K562 (cell line): ENCODE measurements at places on chromosomes 1 and 21. TPM values are rescaled to one million over a fixed set of nuclear protein-coding genes. Genes with fewer than 3 reads are reported as not detected.

DNA sequence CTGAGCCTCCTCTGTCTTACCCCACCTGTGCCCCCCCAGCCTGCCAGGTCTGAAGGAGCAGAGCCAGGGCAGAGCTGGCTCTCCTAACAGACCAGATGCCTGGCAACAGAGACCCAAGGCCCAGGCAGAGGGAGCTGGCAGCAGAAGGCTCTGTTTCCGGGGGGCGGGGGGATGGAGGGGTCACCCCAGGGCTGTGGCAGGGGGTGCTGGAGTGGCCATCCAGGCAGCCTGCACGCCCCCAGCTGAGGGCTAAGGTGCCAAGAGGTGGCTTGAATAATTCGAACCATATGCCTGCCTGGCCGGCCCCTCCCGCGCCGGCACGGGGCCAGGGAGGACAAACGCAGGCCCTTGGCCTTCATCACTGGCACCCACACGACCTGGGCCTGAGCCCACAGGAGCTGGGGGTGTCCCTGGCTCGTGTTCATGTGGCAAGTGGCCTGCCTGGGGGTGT, 16.0 kb upstream of the PLEKHG5 start:
- H3K27ac ChIP-seq, result no peak overlapping the region
- peaks cover 53% of the 10 kb centered on the region for H3K4me1 ChIP-seq
- no peak overlapping the region for H3K4me3 ChIP-seq
- no peaks in the 10 kb centered on the region for H3K36me3 ChIP-seq
- H3K27me3 ChIP-seq, result peaks cover 67% of the 10 kb centered on the region

GRCh38 chr1:26350701-26351589, 3.0 kb downstream of the CRYBG2 start:
- peak; percentile 42 for DNase-seq
- H3K4me1 ChIP-seq, result peaks cover 32% of the 10 kb centered on the region
- peak overlapping the region; percentile 38; the same call in 2 of the 3 replicates for H3K27ac ChIP-seq

DNA sequence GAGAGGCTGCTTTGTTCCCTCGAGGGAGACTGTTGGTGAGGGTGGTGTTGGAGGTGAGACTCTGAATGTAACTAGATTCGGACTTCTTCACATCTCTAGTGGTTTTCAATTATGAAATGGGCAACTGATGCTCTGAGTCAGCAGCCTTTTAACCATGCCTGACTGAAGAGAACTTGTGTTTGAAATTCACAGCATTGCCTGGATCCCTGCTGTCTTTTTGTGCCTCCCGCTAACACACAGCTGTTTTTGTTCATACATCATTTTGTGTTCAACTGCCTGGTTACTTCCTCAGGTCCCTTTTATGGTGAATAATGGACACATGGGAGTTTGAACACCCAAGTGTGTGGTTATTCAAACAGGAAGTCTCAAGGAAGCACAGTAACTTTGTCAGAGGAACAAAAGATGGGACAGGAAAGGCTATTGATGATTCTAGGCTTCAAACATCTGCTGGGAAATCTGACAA, 16.8 kb downstream of the LAMC1 start:
- no peaks in the 10 kb centered on the region for H3K36me3 ChIP-seq
- peaks cover 11% of the 10 kb centered on the region; the same call in 1 of the 2 replicates for H3K27me3 ChIP-seq
- H3K4me1 ChIP-seq, result no peaks in the 10 kb centered on the region
- DNase-seq, result no peak
- H3K4me3 ChIP-seq, result no peak overlapping the region

DNA sequence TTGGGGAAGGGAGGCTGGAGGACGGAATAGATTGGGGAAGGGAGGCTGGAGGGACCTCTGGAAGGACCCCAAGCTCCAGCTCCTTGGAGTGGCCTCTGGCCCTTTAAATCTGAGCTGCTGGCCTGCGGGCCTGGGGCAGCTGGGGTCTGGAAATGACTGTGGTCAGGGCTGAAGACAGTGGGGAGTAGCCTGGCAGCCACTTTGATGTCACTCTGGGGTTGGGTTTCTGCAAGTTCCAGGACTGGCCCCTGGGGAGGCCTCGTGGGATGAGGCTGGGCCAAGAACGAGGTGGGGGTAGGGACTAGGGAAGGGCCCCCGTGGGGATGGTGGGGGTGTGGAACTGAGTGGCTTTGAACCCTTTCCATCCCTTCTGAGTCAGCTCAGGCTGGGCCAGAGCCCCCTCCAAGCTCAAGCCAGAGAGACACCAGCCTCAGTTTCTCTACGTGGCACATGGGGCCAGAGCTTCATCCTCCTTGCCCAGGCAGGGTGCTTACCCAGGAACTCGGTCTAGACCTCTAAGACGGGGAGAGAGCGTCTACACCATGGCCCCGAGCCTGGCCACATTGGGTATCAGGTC, 59.7 kb downstream of the ALPL start:
- H3K4me3 ChIP-seq, result no peak overlapping the region
- no peaks in the 10 kb centered on the region for H3K4me1 ChIP-seq
- no peak overlapping the region for H3K27ac ChIP-seq
- peaks cover 16% of the 10 kb centered on the region for H3K27me3 ChIP-seq
- DNase-seq, result no peak
- H3K36me3 ChIP-seq, result no peaks in the 10 kb centered on the region

GRCh38 chr1:169100208-169100607, 6.3 kb upstream of the ATP1B1 start:
- DNase-seq, result no peak
- H3K4me1 ChIP-seq, result no peaks in the 10 kb centered on the region
- no peaks in the 10 kb centered on the region for H3K36me3 ChIP-seq
- no peak overlapping the region for H3K27ac ChIP-seq
- no peak overlapping the region for H3K4me3 ChIP-seq

DNA sequence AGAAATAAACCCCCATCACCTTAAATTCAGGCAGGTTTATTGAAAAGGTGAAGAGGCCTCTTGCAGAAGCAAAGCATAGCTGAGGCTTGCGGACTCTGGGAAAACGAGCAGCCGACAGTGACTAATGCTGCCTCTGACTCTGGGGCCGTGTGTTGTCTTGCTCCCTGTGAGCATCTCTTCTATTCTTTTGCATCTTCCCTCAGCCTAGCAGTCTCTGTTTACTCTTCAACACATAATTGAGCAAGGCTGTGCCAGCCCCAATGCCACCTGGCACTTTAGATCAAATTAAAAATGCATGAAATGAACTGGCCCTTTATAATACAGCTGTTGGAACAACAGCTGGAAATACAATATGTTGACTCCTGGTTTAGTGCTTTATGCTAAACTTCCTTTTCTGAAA, 18.4 kb upstream of the REG4 start:
- DNase-seq, result no peak
- no peak overlapping the region for H3K4me3 ChIP-seq
- H3K27ac ChIP-seq, result no peak overlapping the region
- no peaks in the 10 kb centered on the region for H3K36me3 ChIP-seq

GRCh38 chr1:75964760-75965408, 32.7 kb upstream of the ASB17 start:
- no peaks in the 10 kb centered on the region for H3K36me3 ChIP-seq
- no peak for DNase-seq
- H3K4me1 ChIP-seq, result no peaks in the 10 kb centered on the region

GRCh38 chr1:27120854-27121253, 34.1 kb downstream of the SLC9A1 start:
- H3K27ac ChIP-seq, result no peak overlapping the region
- DNase-seq, result no peak
- H3K27me3 ChIP-seq, result no peaks in the 10 kb centered on the region
- H3K4me3 ChIP-seq, result no peak overlapping the region
- H3K4me1 ChIP-seq, result peaks cover 30% of the 10 kb centered on the region

GRCh38 chr1:234413990-234414389, 40.7 kb downstream of the COA6 start:
- H3K27me3 ChIP-seq, result no peaks in the 10 kb centered on the region
- DNase-seq, result no peak
- no peak overlapping the region for H3K27ac ChIP-seq
- H3K36me3 ChIP-seq, result peaks cover 17% of the 10 kb centered on the region; the same call in 1 of the 3 replicates
- no peaks in the 10 kb centered on the region for H3K4me1 ChIP-seq

DNA sequence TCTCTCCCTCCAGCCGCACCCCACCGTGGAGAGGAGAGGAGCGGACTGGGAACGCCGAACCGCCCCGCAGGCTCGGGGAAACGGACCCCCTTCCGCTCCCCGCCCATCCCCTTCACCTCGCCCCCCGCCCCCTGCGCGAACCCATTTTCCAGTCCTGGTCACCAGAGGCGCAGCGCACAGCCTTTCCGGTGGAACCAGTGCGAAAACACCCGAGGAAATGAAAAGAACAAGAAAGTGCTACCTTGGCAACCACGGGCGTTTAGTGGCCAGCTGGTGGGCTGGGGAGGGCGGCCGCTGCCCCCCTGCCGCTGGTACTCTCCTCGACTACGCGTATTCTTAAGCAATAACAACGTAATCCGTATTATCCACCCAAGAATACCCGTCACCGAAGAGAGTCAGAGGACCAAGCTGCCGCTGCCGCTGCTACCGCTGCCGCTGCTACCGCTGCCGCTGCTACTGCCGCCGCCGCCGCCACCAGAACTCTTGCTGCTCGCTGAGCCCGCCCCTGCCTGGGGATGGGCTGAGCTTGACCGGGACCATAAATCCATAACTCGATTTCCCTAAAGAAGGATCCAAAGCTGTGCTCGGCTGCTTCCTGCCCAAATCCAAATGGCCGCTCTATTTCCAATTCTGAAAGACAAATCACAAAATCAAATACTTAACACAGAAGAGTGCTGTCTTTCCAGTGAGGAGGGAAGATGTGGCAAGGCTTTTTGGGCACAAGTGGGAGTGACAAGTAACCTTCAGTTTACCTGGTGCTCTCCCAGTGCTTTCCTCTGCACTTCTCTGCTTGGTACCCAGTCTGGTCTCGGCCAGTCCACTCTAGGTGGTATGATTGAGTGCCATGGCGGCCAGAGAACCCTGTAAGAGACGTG, 125.2 kb upstream of the DPYD start:
- no peak overlapping the region for H3K27ac ChIP-seq
- no peak for DNase-seq
- H3K4me1 ChIP-seq, result no peaks in the 10 kb centered on the region
- no peak overlapping the region for H3K4me3 ChIP-seq

DNA sequence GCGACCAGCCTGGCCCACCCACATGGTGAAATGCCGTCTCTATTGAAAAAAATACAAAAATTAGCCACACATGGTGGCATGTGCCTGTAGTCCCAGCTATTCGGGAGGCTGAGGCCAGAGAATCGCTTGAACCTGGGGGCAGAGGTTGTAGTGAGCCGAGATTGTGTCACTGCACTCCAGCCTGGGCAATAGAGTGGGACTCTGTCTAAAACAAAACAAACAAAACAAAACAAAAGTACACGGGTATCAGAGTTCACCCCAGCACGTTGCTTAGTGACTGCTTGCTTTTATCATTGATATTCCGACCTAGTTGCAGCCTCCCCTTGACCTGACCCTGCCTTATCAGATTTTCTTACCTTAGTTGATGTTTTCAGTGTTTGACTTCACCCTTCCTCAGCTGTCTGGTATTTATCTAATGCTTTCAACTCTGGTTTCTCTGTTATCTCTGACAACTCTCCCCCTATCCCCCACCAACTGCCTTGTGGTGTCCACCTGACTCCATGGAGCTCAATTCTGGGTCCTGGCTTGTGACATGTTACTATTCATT, 5.1 kb downstream of the TLCD4 start:
- no peak for DNase-seq
- no peak overlapping the region for H3K27ac ChIP-seq
- peaks cover 14% of the 10 kb centered on the region for H3K4me1 ChIP-seq
- H3K4me3 ChIP-seq, result no peak overlapping the region

DNA sequence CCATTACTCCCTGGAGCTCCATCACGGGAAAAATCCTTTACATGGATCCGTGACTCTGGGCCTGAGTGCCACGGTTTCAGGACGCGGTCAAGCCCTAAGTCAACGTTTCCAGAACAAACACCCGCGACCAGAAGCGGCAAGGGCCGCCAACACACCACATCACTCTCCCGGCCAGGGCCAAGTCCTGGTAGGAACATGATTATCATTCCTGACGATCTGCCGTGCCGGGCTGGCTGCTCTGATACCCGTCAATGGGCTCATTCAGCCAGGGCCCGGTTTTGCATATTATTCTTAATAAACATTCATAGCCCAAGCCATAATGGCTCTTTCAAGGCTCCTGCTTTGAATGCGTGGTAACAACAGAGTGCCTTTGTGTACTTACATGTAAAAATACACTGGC, 44.6 kb upstream of the SIM2 start:
- DNase-seq, result no peak
- H3K4me1 ChIP-seq, result no peaks in the 10 kb centered on the region
- peaks cover 44% of the 10 kb centered on the region for H3K27me3 ChIP-seq

- peaks cover 70% of the 10 kb centered on the region for H3K36me3 ChIP-seq
- no peaks in the 10 kb centered on the region for H3K27me3 ChIP-seq
- H3K4me1 ChIP-seq, result no peaks in the 10 kb centered on the region
- DNase-seq, result no peak
- no peak overlapping the region for H3K4me3 ChIP-seq
Observed at GRCh38 chr1:19623523-19623922, 20.6 kb upstream of the NBL1 start.

DNA sequence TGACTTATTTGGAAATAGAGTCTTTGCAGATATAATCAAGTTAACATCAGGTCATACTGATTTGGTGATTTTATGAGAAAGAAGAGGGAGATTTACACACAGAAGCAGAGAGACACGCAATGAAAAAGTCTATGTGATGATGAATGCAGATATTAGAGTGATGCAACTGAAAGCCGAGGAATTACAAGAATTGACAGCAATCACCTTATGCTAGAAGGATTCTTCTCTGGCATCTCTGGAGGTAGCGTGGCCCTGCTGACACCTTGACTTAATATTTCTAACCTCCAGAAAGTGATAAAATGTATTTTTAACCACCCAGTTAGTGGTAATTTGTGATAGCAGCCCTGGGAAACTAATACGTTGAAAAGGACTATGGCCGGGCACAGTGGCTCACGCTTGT, 14.2 kb upstream of the CFH start:
- H3K36me3 ChIP-seq, result no peaks in the 10 kb centered on the region
- no peaks in the 10 kb centered on the region for H3K4me1 ChIP-seq
- no peak for DNase-seq
- no peak overlapping the region for H3K27ac ChIP-seq
- no peak overlapping the region for H3K4me3 ChIP-seq

S100A7 gene
- total RNA-seq, result not detected in 2 replicates

PRDX1 gene
- total RNA-seq, result 894 and 993 TPM in 2 replicates

LYSMD1 gene
- total RNA-seq, result 5.9 and 6.0 TPM in 2 replicates

SLAMF9 gene
- not detected in 2 replicates for total RNA-seq

FCRL2 gene
- total RNA-seq, result not detected in 2 replicates

NR1I3 gene
- total RNA-seq, result not detected in 2 replicates

LRRC53 gene
- not detected in 2 replicates for total RNA-seq

S100A12 gene
- not detected in 2 replicates for total RNA-seq
